ENCODE measurements at places on chromosomes 4 and X.

GRCh38 chrX:39843318-39843717, 254.4 kb downstream of the BCOR start:
- DNase-seq, result no peak

DNA sequence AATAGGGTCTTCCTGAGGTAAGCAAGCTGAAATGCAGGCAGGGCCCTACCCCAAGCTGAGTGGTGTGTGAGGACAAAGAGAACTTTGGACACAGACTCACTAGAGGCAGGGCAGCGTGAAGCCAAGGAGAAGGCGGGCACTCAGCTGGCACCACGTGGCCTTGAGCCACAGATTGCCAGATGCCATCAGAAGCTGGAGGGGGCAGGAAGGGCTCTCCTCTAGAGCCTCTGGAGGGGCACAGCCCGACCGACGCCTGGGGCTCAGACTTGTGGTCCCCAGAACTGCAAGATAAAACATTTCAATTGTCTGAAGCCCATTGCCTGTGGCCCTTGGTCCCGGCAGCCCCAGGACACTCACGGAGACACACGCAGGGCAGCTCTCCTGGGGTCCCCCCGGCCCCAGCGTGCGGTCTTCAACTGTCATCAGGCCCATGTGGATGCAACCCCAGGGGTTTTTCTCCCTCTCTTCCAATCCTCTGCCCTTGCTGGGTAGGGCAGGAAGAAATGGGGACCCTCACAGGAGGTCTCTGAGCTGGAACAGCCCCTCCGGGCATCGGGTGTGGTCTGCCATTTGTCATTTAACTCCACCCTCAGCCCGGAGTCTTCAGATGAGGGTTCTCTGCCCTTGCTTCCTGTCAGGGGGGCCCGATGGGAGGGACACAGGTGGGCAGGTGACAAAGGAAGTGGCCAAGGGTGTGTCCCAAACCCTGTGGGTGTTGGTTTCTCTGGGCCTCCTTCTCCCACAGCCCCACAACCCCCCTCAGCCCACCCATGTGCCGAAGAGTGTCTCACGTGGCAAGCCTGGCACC, 22.2 kb downstream of the HMX1 start:
- DNase-seq, result no peak

DNA sequence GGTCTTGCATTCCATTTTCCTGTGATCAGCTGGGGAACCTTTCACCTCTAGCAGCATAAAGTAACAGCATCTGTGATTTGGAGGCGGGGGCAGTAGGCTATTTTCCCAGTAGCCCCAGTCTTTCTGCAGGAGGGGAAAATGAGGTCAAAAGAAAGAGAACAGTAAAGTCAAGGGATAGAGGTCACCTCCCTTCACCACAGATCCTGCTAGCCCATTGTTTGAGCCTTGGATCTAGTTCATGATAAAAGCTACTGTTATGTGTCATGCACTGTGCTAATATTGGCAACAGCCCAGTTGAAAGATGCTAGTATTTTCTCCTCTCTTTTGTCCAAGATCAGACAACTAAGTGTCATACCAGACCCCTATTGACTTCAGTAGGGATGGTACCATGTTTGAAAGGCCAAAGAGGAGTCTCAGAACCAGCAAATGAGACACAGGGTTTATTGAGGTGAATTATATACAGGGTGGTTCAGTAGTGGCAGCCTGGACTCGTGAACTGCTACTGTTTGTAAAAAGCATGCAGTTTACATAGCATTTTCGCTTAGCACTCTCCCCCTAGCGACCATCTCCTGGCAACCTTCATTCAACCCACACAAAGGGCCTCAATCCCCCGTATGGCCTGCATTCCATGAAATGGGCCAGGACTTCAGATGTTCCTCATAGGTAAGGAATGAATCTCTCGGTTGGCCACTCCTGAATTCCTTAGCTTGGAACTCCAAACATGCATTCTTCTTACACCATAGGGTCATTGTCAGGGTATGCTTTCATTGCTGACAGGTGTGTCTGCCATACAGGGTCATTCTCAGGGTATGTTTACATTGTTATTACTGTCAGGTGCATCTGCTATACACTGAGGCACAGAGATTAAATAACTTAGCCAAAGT, 170.0 kb upstream of the FRMPD4 start:
- DNase-seq, result no peak

DNA sequence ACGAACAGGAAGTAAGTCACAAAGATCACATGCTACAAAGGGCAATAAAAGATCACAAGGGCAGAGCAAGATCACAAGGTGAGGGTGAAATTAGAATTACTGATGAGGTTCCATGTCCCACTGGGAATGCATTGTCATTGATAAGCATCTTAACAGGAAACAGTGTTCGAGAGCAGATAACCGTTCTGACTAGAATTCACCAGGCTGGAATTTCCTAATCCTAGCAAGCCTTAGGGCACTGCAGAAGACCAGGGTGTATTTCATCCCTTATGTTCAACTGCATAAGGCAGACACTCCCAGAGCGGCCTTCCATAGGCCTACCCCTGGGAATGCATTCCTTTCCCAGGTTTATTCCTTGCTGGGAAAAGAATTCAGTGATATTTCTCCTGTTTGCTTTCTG, 980.6 kb upstream of the LCORL start:
- no peak for DNase-seq

- DNase-seq, result no peak
Measured at GRCh38 chr4:162706632-162707031, 460.1 kb downstream of the NAF1 start.

DNA sequence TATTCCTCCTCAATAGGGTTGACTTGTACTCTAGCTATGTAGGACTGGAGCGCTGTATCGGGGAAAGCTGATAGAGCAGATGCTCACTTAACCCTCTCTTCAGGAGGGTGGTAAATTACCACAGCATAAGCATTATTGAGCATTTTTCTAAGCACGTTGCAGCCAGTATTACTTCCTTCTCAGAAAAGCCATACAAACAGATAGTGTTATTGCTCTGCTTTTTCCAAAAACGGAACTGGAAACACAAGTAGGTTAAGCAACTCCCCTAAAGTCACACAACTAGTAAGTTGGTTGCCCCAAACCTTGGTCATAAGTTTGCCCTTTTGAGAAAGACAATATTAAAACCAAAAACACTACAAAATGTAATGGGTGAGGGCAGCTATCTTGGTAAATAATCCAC, 73.9 kb downstream of the REELD1 start:
- no peak for DNase-seq

DNA sequence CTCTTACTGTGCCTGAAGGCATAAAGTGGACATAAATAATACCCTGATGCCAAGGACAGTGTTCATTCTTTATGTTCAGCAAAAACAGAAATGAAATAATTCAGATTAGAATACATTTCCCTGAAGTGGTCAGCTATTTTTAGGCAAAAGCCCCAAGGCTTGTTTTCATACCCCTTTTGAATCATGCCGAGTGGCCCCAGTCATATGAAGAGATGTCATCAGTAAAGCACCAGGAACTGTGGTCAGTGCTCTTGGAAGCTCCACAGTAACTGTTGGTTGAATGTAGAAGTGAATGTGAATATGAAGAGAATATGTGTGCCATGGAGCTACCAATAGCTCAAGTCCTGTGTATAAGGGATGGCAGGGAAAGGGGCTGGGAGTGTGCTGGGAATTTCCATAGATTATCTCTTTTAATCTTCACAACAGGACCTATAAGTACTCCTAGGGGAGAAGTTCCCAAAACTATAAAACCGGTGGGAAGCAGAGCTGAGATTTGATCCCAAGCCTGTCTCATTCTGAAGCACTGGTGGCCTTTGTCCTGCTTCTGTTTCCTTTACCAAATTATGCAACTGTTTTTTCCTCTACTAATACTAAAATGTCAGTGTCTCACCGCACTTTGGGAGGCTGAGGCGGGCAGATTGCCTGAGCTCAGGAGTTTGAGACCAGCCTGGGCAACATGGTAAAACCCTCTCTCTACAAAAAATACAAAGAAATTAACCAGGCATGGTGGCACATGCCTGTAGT, 52.6 kb downstream of the FNIP2 start:
- peak; percentile 54 for DNase-seq

GRCh38 chr4:156192033-156192432, 238.4 kb upstream of the CTSO start:
- DNase-seq, result no peak
